ENCODE measurements at places on chromosomes 13 and 19.

- DNase-seq, result peak; percentile 62
Observed at GRCh38 chr13:110448230-110448629, 113.3 kb downstream of the RAB20 start.

GRCh38 chr13:73497430-73497829 is 438.6 kb downstream of the KLF5 start:
- DNase-seq, result no peak

- DNase-seq, result no peak
Observed at GRCh38 chr13:50370303-50370950, 355.2 kb downstream of the KCNRG start.

GRCh38 chr13:95447814-95448213 is 104.7 kb upstream of the CLDN10 start:
- DNase-seq, result no peak

DNA sequence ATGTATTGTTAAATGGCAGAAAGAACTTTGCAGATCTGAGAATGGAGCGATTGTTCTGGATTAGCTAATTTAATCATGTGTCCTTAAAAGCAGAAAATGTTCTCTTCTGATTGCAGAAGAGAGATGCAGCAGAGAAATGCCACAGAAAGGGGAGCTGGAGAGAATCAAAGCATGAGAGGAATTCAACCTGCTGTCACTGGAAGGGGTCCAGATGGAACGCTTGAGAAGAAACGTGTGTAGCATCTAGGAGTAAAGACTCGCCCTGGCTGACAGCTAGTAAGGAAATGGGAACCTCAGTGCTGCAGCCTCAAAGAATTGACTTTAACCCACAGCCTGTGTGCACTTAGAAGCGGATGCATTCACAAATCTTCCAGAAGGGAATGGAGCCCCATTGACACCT is 502.8 kb downstream of the KLF12 start:
- DNase-seq, result no peak

- DNase-seq, result no peak
Observed at GRCh38 chr13:26465514-26465913, 92.0 kb upstream of the WASF3 start.

GRCh38 chr13:98032168-98032567 is 78.7 kb downstream of the IPO5 start:
- no peak for DNase-seq

DNA sequence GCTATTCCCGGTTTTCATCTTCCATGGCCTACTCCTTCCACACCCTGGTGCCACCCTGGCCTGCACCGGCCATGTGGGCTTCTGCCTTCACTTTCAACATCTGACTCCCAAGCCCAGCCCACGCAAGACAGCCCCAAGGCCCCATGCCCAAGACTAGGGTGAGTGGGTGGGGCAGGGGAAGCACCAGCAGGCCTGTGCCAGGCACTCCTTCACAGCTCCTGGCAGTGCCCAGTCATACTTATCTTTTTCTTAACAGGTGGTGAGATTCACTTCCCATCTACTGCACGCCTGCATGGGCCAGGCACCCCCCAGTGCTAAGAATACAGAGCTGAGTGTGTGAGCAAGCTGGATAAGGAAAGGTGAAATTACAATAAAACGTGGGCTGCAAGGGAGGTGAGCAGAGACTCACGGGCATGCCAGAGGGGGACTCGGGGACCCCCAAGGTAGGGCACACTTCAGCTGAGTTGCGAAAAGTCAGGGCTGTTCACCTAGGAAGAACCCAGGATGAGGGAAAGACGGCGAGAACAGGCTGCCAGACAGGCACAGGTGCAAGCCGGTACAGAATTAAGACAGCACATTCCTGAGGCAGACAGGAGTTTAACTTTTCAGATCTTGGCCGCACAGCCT is 55.7 kb downstream of the COL4A1 start:
- no peak for DNase-seq

DNA sequence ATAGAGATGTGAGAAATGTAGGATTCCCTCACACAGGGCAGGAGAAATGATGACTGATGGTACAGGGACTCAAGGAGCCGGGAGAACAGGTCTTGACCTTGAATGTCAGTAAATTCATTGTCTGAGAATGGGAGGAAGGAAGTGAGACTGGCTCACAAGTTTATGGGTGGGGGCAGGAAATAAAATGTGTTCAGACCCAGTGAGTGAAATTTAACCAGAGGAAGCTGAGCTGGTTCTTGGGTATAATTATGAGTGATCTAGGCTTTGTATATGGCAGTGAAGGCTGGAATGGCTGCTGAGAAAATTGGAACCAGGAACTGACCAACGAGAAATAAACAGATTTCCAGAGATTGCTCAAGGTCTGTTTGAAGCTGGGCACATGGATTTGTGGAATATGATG is 6.3 kb upstream of the IGSF23 start:
- no peak for DNase-seq

- no peak for DNase-seq
Observed at GRCh38 chr19:13764821-13765394, 586 bp downstream of the MRI1 start.

GRCh38 chr19:58366585-58367430 is 4.3 kb upstream of the ZNF497 start:
- DNase-seq, result no peak

DNA sequence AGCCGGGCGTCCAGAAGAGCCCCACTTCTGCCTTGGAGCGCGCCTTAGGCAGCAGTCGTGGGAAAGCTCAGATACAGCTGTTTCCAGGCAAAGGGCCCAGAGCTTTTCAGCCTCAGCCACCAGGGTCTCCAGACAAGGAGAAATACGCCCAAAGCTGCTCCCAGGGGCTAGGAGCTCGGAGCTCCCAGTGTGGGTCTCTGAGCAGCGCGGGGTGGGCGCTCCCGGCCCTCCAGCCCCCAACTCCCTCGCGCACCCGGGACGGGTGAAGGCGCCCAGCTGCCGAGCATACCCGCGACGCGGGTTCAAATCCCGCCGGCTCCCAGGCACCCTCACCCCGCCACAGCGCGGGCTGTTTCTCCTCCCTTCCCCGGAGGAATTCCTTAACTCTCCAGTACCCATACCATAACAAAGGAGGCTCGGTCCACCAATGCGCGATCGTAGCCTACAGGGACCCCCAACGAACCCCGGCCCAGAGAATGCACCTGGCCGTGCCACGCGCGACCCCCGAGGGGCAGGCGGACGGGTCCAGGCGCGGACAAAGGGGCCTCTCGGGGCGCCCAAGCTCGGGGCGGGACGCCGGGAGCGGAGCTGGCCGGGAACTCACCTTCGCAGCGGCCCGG is 507 bp downstream of the COL4A1 start:
- no peak for DNase-seq

DNA sequence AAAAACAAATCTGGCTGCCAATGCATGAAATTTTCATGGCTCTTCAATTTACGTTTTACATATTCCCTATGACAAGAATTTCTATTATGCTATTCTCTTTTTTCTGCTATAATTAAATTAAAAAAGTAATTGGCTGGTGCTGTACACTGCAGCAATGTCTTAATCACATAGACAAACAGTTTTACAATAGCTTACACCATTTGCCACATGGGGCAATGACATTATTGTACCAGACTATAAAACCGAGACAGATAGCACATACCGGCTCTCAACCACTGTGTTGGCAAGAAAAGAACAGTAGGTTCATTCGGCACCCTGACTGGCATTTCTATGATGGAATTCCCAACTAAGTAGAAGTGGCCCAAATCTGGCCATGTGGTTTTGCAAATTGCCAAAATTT is 67.7 kb downstream of the DACH1 start:
- DNase-seq, result no peak

- peak; percentile 92 for DNase-seq
Observed at GRCh38 chr19:44401139-44402115, at the start of gene ZNF285. Gene ZNF285 (minus strand): TSS chr19:44401608. CDS start chr19:44397213, 4,395 bp downstream.

DNA sequence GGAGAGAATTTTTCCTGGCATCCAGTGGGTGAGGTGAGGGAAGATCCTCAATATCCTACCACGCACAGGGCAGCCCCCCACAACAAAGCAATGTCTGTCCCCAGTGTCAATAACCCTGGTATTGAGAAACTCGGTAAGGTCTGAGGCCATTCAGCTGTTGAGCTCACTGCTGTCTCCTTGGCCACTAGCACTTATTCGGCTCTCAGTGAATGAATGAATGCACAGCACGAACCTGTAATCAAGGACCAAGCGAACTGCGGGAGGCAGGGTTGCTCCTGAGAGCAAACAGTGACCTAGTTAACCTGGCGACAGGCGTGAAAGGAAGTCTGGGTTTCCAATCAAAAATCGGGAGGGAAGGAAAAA is 640 bp downstream of the ZSCAN5A start:
- DNase-seq, result no peak

DNA sequence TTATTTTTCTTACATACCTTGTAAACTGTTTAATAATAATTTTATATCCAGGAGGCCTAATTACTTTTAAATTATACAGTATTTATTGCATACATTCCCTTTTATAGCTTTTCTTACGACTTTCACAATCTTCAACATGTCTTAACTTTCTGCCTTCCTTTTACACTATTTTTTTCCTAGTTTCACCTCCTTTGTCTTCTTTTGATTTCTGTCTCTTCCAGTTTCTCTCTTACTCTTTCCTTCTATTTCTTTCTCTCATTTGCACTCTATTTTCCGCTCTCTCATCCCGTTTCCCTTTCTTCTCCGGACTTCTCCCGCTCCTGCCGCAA is 11.5 kb downstream of the ZNF552 start:
- no peak for DNase-seq

GRCh38 chr19:11108746-11109145 is 19.5 kb downstream of the LDLR start:
- no peak for DNase-seq

GRCh38 chr13:108155185-108156106 is 59.9 kb downstream of the LIG4 start:
- no peak for DNase-seq

DNA sequence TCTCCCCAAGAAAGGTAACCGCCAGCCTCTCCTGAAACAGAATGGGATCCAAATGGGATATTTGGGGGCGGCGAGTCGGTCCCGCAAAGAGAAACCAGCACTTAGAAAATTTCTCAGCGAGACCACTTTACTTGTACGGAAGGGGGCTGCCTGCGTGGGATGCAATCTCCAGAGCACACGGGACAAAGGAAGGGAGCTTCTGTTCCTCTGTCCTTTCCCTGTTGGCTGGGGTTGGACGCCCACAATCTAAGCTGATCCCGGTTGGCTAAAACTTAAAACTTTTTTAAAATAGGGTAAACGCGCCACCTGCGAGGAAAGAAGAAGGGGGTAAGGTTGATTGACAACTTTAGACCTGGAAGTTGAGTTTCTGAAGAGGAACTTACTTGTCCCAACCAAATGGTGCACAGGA is 826 bp upstream of the BSG start:
- DNase-seq, result no peak

DNA sequence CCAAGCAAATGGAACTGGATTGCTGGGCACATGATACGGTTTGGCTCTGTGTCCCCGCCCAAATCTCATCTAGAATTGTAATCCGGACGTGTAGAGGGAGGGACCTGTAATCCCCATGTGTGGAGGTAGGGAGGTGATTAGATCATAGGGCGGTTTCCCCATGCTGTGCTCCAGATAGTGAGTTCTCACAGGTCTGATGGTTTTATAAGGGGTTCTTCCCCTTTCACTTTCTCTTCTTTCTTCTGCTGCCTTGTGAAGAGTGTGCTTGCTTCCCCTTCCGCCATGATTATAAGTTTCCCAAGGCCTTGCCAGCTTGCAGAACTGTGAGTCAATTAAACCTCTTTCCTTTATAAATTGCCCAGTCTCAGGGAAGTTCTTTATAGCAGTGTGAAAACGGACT is 32.6 kb upstream of the MTIF3 start:
- no peak for DNase-seq

- DNase-seq, result no peak
Observed at GRCh38 chr13:79692846-79693245, 211.9 kb downstream of the NDFIP2 start.

- DNase-seq, result no peak
Observed at GRCh38 chr13:108760129-108760528, 130.7 kb downstream of the MYO16 start.

- no peak for DNase-seq
Observed at GRCh38 chr13:82412749-82413148, 1469.5 kb downstream of the SLITRK1 start.

- peak; percentile 71 for DNase-seq
Observed at GRCh38 chr13:93249364-93250306, 23.0 kb downstream of the GPC6 start.

GRCh38 chr13:31042481-31043165 is 110.2 kb downstream of the TEX26 start:
- DNase-seq, result no peak

DNA sequence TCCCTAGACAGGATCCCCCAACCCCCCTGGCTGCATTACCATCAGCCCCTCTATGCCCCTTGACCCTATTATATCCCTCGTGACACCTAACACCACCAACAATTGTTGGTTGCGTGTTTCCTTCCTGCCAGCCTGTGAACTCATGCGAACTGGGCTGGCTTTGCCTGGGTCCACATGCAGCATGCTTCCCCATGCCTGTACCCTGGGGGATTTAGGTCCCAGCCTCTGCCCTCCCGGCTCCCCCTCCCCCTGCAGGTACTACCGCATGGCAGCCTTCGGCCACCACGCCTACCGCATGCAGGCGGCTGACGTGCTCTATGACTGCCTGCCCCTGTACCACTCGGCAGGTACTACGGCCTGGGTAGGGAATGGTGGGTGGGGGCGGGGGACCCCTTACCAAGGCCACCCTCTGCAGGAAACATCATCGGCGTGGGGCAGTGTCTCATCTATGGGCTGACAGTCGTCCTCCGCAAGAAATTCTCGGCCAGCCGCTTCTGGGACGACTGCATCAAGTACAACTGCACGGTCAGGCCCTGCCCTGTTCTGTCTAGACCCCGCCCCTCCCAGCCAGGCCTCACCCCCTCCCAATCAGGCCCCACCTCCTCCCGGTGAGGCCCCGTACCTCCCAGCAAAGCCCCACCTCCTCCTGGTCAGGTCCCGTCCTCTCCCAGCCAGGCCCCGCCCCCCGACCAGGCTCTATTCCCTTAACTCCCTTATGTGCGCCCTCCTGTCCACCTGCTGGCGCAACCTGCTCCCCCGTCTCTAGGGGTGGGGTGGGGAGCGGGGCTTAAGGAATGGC is 18.5 kb downstream of the SLC27A1 start:
- DNase-seq, result no peak

DNA sequence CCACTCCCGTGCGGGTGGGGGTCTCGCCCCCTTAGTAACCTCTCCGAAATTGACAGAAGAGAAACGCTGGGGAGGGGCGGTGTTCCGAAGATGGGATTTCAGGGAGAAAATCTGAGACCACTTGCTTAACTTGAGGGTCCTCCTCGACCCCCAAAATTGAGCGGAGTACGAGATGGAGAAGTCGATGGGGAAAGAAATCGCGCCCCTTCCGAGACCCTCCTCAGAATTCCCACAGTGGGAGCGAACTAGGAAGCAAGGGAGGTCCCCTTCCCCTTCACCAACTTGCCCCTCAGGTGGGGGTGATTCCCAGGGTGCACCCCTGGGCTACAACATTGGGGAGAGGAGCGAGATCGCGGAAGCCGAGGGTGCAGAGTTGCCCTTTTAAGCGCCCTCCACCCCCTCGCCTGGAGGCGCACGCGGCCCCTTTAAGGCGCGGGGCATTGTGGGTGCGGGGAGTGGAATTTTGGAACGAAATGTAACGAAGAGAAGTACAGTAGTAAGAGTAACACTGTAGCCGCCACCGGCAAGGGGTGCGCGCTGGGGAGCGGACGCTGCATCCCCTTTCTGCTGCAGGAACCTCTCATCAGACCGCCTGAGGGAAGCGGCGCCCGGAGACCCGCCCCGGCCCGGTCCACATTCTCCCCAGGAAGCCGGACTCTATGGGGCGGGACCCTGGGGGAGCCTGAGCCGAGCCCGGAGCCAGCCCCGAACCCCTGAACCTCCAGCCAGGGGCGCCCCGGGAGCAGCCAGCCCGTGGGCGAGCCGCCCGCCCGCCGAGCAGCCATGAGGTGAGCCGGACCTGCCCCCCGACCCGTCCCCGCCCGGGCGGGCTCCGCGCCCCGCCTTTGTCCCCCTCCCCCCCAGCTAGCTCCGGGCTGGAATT is at the start of gene VASP:
TSS of gene VASP (plus strand) at position 491 of the 883 bp plus-strand sequence. CDS start at position 784, 293 bp downstream.
- DNase-seq, result peak; percentile 69
